Stimulated activated CD8-positive, alpha-beta memory T cell treated with anti-CD3 and anti-CD28 coated beads, Interleukin-15, amount 100 ng/mL, for 1 hour (primary cell): ENCODE measurements at places on chromosomes 4 and X.

- no peak for DNase-seq
Observed at GRCh38 chrX:151806967-151807540, 72.5 kb downstream of the CNGA2 start.

DNA sequence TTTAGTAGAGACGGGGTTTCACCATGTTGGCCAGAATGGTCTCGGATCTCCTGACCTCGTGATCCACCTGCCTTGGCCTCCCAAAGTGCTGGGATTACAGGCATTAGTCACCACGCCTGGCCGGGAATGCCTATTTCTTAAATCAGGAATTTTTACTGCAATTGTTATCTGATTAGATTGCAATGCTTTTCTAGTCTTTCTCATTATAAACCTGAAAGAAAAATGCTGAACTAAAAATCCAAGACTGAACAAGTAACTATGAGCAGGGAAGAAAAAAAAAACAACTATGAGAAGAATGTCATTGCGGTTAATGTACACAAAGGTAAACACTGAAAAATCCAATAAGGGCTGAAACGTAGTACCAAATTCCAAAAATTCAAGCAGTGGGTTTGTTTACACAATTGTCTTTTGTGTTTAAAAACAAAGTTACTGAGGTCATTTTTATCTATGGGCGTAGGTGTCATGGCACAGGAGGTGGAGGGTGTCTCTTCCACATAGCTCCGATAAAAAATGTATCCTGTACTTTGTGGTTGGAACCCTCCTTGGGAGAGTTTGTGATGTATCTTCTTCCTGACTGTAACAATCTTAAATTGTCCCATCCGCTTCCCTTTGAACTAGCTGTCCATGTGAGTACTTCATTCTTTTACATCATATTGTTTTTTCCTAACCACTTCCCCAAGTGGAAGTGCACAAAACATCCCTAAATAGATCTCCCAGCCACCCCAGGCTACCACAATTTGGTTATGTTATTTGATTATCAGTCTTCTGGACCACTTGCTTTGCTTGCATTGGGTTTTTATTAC lies 11.1 kb upstream of the TMEM156 start:
- DNase-seq = no peak

GRCh38 chr4:66636349-66636748 lies 909.0 kb downstream of the CENPC start:
- DNase-seq = no peak

DNA sequence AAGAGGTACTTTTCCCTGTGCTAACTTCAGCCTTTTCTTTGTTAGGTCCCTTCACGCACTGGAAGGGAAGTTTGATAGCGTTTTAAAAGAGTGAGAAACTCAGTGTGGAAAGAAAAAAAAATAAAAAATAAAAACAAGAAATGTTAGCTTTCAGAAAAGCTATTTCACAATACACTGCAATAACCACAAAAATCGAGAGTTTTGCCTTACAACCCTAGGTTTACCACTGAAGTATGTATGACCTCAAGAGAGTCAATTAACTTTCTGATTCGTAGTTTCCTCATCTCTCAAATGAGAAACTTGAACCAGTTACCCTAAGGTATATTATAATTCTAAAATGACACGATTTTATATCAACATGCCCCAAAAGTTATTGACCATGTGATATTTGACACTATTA lies 93.9 kb upstream of the JADE1 start:
- no peak for DNase-seq

DNA sequence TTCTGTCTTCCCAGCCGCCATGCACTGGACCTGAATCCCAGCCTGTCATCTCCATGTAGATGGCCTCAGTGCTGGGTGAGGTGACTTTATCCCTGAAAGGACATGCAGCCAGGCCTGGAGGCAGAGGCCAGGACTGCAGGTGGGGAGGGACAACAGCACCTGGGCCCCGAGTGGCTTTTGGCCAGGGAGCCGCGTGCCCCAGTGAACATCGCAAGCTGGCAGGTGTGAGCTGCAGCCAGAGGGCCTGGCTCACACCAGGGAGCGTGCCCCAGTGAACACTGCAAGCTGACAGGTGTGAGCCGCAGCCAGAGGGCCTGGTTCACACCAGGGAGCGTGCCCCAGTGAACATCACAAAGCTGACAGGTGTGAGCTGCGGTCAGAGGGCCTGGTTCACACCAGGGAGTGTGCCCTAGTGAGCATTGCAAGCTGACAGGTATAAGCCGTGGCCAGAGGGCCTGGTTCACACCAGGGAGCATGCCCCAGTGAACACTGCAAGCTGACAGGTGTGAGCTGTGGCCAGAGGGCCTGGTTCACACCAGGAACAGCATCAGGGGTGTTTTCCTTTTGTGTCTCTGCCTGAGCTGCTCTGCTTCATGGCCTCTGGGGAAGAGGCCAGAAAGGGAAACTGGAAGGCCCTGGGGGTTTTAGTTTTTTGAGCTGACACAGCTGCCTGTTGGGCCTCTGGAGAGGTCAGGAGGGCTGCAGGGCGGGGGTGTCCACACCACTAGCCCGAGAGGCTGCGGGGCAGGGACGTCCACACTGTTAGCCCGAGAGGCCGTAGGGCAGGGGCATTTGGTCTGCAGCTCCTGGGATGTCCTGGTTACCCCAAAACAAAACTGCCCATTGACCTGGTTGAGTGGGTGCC lies 22.7 kb upstream of the PSAPL1 start:
- DNase-seq = no peak
